ENCODE measurements at places on chromosomes 7 and 10.

- no peak for DNase-seq
Observed at GRCh38 chr7:123023126-123023525, 27.6 kb upstream of the TAS2R16 start.

- DNase-seq = no peak
Observed at GRCh38 chr10:27611744-27612550, 107.8 kb downstream of the RAB18 start.

- no peak for DNase-seq
Observed at GRCh38 chr7:157467496-157468212, 130.8 kb downstream of the DNAJB6 start.

- DNase-seq = no peak
Observed at GRCh38 chr10:131187926-131188325, 123.6 kb downstream of the TCERG1L start.

DNA sequence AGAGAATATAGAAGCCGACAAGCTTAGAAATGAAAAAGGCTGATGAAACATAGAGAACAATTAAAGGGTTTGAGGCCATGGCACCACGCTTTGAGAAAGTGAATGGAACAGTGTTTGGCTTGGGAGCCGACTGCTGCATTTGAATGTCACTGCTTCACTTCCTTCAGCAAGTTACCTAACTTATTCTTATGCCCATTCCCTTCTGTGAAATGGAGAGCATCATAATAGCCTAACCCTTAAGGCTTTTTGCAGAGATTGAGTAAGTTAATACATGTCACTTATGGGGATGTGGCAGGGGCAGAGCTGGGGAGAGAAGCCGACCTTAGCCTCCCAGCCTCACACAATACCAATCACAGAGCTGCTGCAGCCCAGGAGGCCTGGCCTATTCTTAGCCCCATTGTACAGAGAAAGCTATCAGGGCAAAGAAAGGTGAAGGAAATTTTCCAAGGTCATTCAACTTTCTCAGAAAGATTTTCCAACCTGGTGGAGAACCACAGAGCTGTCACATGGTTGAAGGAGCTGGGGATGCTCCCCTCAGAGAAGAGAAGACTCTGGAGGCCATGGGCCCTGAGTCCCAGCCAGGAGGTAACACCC, 186.0 kb upstream of the GDF10 start:
- no peak for DNase-seq

GRCh38 chr7:131533566-131534561, 22.6 kb downstream of the PODXL start:
- no peak for DNase-seq

DNA sequence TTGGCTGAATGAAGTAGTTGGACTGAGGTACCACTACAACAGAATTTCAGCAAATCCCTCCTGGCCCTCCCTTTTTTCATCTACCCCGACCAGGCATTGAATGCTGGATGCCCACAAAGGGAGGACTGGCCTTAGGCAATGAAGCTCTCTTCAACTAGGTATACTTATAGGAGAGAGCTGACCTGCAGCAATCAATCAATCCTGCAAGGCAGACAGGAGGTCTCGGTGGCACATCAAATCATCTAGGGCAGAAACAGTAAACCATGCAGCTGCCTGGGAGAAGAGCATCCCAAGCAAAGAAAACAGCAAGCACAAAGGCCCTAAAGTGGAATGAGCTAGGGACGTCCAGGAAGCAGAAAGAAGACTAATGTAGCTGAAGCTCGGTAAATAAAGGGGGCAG, 2.4 kb upstream of the ABRAXAS2 start:
- DNase-seq = no peak

- no peak for DNase-seq
Observed at GRCh38 chr7:132105096-132105495, 471.2 kb downstream of the PLXNA4 start.

DNA sequence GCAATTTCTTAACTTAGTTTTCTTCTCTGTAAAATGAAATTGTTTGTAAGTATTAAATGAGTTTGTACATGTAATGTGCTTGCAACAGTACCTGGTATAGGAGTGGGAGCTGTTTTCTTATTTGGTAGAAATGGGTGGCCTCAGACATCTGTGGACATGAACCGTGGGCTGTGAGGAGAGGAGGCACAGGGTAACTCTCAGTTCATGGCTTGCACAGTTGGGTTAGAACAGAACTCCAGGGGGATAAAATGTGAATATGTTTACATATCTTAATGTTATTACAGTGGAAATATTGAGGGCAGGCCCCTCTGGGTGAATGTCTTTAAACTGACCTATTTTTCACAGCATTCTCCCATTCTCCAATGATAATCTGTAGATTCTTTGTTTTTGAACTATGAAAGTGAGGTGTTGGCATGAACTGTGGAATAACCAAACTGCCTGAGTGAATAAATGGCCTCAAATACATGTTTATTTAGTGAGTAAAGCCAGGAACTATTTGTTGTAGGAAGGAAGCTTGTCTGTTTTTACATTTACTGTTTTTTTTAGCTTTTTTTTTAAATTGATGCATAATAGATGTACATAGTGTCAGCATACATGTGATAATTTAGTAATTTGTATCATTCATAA, 2.6 kb downstream of the ABCA13 start:
- DNase-seq = no peak

GRCh38 chr10:7647062-7647664, 19.6 kb downstream of the ITIH5 start:
- no peak for DNase-seq

GRCh38 chr7:41828911-41829310, 126.0 kb upstream of the INHBA start:
- no peak for DNase-seq

DNA sequence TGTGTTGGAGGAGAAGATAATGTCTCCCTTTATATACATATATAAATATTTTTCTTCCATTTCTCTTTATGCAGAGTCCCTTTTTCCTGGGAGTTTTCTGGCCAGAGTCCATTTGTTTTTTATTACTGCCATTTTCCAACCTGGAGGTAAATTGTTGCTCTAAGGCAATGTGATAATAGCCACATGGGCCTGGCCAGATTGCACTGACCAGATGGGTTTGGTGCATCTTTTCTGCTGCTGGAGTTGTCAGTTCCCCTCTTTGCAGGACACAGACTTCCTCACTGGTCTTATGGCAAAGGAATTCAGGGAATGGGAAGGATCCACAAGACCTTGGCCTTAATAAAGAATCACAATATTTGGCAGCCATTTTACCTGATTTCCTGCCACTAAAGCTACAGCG, 254.9 kb downstream of the SORCS3 start:
- DNase-seq = no peak

GRCh38 chr10:4704034-4704545, 121.9 kb upstream of the AKR1E2 start:
- peak; percentile 29 for DNase-seq

DNA sequence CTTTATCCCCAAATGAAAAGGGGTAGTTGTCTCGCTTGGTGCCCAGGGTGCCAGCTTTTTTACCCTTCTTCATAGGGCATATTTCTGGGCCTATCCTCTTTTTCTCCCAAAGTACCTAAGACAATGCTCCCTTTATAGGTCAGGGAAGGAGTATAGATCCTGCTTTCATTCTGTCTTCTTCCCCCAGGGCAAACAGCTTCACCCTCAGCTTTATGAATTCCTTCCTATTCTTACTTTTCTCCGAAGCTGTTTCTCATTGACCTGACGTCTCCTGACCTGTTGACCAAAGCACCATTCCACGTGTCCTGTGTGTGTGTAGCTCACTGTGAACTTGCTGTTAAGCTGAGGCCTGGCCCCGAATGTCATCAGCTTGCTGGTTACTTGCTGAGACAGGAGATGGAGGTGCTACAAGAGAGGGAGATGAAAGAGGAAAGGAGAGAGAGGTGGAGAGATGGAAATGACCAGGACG, 48.9 kb downstream of the PYROXD2 start:
- DNase-seq = no peak

DNA sequence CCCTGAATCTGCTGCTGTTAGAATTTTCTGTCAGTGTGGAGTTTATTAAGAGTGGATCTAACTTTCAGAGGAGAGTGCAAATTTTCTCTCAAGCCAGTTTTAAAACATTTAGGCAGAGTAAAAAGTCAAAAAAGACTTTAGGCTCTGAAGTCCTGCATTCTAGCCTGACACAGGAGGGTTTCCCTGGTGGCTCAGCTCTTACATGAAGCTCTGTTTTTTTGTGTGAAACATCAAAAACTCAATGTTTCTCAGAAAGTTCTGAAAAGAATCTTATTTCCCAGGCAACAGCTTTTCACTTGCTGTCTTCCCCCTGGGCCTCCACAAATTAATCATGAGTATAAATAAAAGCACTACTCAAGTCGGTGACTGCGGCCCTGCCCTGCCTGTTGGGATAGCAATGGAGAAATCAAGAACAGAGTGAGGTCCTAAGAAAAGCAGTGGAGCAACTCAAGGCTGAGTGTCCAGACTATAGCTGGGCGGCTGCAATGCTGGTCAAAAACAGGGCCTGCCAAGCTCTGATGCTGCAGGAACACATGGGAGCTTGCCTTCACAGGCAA, 22.3 kb upstream of the WDR11 start:
- DNase-seq = no peak

DNA sequence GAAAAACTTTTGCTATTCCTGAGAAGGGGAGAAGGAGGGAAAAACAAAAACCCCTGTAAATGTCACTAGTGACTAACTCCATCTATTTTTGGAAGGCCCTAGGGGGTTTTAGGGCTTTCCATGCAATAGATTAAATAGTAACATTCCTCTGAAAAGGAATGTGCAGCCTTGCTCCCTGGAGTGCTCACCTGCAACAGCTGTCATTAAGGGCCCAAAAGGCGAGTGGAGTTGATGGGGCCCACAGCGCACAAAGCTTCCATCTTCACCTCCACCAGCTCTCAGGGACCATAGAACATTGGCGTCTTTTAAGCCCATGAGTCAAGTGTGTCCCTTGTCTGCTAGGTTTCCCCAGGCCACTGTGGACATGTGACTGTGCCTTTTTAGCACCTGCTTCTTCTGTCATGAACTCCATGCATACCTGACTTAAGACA, 58.0 kb upstream of the IL6 start:
- no peak for DNase-seq

- no peak for DNase-seq
Observed at GRCh38 chr7:152403726-152404125, 32.1 kb downstream of the KMT2C start.

GRCh38 chr10:4343091-4343490, 482.9 kb upstream of the AKR1E2 start:
- no peak for DNase-seq

DNA sequence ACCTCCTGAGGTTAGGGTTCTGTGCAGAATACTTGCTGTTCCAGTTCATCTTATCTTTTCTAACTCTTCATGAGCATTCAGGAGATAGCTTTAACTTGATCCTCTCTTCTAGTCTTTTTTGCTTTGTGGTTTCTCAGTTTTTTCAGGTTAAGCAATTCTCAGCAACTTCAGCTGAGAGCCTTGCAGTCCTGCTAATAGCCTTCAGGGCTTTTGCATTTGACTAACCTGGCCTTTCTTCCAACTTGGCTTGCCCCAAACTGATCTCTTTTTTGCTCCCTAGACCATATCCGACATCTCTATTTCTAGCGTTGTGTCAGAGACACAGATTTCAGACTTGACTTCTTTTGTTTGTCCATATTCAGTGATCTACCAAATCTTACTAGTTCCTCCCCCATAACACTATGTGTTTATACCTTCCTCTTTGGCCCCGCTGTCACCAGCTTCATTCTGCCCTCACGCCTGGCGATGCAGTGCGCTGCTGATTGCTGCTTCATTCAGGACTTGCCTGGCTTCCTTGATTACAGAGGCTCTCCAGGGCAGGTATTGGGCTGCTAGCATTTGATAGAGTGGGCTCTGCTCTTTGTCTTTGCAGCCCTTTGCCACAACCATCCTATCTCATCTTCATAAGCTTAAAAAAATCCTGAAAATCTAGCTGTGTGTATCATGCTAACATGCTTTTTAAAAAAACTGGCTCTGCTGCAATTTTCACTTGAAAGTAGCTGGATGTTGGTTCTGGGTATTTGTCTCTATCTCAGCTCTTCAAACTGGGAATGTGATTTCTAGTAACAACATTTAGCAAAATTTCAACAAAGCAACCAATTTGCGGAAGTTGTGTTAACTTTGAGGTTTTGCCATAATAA, 9.6 kb downstream of the CUL1 start:
- no peak for DNase-seq

DNA sequence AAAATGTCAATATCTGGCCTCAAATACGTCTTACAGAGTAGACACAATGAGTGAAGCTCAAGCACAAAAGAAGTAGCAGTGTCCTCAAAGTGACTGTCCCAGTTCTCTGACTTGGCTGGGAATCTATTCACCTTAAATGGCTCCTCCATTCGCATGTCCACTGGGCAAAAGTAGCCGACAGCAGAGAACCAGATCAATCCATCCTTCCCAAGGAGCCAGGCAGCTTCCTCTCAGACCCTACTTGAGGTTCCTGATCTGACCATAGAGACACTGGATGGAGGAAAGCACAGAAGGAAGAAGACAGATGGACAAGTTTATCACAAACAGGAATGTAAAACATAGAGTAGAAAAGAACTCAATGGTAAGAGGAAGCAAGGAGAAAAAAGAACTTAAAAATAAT, 53.5 kb downstream of the CDK6 start:
- no peak for DNase-seq

GRCh38 chr10:106224676-106225075, 939.8 kb downstream of the SORCS1 start:
- no peak for DNase-seq

- no peak for DNase-seq
Observed at GRCh38 chr7:30521532-30521931, 16.9 kb upstream of the GGCT start.

DNA sequence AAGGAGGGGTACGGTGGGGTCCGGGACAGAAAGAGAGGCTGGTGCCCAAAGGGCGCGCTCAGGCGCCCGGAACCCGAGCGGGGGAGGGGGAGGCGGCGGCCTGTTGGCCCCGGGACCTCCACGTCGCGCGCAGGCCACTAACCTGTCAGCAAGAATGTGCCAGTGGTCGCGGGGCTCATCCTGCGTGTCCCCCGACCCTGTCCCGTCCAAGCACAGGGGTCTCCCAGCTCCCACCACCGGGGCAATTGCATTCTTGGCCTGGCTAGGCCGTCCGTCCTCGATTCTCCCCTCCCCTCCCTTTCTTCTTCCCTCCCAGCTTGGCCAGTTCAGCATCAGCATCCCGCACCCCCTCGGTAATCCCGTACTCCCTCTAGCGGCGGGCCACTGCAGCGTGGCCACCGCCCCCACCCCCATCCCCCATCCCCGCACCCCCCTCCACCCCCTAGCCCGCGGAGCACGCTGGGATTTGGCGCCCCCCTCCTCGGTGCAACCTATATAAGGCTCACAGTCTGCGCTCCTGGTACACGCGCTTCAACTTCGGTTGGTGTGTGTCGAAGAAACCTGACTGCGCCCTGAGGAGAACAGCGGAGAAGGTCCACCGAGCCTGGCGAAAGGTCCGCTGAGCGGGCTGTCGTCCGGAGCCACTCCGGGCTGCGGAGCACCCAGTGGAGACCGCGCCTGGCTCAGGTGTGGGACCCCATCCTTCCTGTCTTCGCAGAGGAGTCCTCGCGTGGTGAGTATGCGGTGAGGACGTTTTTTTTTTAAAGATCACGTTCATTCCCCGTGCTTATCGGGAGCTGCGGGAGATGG, at the start of gene SGCE:
TSS of gene SGCE (minus strand) at position 286 of the 810 bp plus-strand sequence. CDS start at position 251, 35 bp downstream.
- peak; percentile 51 for DNase-seq

Data from activated CD4-positive, alpha-beta T cell treated with anti-CD3 and anti-CD28 coated beads, Interleukin-2, Interleukin-4, amounts not matched to agents 100 ng/mL and 50 ng/mL, durations not matched to agents 16 hours and 8 hours (primary cell).